Body of pancreas (tissue), 4 donors: ENCODE measurements at places on chromosomes 6 and 20.

GRCh38 chr6:122631571-122632249 is 21.5 kb downstream of the PKIB start:
- no peak for DNase-seq

GRCh38 chr20:1897541-1897940 is 2.3 kb downstream of the SIRPA start:
- DNase-seq, result no peak

DNA sequence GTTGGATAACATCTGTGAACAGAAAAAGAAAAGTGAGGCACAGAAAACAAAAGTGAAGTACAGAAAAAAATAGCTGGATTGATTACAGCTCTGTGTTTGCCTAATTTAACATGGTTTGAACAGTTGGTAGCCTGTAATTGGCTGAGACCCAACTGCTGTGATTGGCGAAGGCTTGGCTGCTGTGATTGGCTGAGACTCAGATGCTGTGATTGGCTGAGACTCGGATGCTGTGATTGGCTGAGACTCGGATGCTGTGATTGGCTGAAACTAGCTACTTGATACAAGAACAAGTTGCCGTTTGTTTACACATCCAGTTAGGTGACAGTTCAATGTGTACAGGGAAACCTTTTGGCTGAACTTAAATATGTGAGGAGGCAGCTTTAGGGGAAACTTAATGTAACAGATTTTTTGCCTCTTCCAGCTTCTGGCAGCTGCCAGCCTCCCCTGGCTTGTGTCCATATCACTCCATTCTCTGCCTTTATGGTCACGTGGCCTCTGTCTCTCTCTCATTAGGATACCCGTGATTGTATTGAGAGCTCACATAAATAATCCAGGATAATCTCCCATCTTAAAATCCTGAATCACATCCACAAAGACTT is 223.4 kb upstream of the FOXA2 start:
- peak; percentile 41 for DNase-seq

DNA sequence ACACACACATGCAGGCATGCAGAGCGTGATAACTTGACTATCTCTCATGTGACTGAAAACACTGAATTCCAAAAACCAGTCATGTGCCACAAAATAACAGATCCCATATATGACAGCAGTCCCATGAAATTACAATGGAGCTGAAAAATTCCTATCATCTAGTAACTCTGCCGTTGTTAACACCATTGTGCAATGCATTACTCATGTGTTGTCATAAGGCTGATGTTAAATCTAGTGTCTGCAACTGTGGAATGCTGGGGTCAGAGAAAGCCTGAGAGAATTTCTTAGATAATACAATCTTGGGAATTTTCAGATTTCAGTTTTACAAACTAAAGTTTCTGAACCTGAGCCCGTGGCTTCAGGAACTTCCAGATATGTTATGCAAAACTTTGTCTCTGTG is 70.2 kb downstream of the LYRM4 start:
- DNase-seq, result no peak

GRCh38 chr6:113820761-113821160 is 36.4 kb upstream of the MARCKS start:
- no peak for DNase-seq

GRCh38 chr6:16267428-16268263 is 29.3 kb downstream of the GMPR start:
- no peak for DNase-seq

GRCh38 chr6:87264481-87264880 is 57.9 kb upstream of the SMIM8 start:
- DNase-seq, result no peak

DNA sequence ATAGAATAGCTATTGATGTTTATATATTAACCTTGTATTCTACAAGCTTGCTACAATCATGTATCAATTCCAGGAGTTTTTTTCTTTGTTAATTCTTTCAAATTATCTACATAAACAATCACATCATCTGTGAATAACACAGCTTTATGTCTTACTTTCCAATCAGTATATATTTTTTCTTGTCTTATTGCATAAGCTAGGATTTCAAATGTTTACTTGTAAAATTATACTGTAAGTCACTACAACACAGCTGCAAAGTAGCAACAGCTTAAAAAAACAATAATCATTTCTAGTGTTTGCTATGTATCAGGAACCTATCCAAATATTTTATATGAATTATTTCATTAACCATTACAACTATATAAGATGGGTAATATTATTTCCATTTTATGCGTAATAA is 270.4 kb downstream of the KIF16B start:
- DNase-seq, result no peak

- peak; percentile 97 for DNase-seq
Measured at GRCh38 chr20:62427172-62428001, at the start of gene RBBP8NL. Gene RBBP8NL (minus strand): TSS chr20:62427539. CDS start chr20:62419647, 7,892 bp downstream.

DNA sequence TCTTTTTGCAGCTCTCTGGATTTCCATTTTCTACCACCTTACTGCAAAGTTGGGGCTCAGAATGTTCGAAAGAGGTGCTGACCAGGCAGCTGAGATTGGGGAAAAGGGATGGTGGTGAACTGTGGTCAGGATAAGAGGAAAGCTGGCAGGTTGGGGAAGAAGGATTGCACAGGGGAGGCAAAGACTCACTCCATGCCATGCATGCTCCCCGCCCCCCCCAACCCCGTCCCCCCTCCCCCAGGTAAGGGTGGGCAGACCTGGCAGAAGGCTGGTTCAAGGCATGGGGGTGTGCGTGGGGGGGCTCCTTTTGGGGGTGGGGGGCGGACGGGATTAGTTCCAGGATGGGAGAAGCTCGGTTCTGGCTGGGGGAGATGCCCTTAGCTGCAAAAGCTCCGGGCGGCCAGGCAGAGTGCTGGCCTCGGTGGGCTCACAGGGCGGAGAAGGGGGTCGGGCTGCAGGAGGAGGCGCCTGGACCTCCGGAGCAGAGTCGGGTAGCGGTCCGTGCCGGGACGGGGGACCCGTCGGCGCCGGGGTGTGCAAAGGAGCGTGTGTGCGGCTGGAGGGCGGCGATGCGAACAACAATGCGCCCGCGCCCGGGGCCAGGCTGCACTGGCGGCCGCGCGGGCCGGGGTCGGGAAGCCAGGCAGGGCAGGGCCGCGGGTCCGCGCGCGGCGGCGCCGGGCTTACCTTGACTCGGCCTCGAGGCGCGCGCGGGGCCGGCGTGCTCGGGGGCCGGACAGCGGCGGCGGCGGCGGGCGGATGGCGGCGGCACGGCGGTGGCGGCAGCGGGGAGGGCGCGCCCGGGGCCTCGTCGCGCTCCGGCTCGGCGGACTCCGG is 880 bp downstream of the ADNP start:
- DNase-seq, result peak; percentile 39

GRCh38 chr6:117629119-117629660 is 26.9 kb upstream of the GOPC start:
- DNase-seq, result no peak

DNA sequence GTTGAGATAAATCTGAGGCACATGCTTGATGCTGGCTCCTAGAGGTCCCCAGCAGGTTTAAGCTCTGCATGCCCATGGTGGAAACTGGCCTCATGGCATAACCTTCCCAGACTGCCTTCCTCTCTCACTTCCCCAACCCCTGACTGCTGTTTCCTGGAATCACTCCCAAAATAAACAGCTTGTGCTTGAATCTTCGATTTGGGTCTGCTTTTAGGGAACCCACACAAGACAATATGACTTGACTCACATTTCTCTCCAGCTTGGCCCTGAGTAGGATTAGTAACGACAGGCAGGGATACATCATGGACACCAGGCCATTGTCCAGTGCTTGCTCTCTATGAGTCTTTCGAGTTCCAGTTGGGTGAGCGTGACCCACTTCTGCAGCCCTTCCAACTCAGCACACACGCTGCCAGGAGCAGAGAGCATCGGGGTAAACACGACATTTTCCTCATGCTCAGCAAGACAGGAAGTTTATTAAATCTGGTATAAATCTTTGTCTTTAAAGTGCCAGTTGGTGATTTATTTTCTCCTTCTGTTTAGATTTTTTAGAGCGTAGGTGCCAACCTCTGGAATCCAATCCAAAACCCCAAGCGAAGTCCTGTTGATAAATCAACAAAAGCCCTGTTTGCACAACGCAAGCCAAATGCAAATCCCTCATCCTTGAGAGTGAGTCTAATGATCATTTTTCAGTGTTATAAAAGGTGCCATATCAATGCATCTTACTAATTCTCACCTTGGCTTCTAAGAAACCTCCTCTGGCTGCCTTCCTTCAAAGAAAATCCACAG is 135.0 kb downstream of the FOXA2 start:
- DNase-seq, result no peak

DNA sequence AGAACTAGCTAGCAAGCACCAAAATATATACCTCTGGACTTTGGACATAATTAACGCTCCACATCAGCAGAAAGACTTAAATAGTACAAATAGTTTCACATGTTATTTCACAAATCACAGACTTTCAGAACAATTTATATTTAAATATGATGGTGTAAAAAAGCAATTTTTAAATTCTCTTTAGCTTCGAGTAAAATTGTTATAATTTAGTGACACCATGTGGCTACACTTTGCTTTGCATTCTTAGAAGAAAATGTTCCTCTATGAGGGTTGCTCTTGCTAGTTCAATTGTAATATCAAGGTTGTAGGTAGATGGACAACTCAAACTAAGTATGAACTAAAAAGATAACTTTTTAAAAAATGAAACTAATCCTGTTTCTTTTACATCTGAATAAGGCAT is 69.0 kb downstream of the BTBD9 start:
- no peak for DNase-seq

DNA sequence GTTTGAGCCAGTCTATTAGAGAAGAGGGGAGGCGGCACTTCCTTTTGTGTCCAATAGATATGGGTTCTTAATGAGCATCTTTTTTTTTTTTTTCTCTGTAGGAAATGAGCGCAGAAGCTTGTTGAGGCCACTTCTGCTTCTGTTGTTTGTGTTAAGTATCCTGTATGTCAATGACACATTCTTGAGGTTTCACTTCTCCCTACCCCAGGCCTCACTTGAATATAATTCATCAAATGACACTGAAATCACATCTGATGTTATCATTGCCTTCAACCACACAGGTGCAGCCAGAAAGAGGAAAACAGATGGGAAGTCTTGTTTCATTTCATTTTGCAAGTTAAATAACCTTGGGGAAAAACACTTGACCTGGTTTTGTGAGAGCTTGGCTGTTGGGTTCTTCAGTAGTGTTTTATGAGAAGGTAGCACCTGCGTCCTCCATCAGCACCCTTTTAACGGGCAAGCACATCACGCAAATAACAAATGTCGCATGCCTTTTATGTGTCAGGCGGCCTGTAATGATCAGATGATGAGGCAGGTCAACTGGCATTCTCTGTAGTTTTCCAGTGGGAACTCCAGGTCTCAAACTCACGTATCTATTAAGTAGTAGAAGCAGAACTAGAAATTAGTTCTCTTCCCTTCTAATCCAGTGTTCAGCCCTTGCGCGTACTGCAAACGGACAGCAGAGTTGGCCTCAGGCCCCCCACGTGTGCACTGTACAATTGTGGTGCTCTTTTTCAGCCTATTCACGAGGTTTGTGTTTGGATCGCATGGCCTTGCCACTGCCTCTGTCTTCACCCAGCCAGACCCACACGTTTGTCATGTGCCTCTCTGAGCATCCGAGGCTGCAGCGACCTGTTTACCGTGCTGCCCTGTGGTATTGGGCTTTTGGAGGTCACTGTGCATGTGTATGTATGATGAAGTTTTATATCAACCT is 23.5 kb downstream of the PLEKHG1 start:
- no peak for DNase-seq

DNA sequence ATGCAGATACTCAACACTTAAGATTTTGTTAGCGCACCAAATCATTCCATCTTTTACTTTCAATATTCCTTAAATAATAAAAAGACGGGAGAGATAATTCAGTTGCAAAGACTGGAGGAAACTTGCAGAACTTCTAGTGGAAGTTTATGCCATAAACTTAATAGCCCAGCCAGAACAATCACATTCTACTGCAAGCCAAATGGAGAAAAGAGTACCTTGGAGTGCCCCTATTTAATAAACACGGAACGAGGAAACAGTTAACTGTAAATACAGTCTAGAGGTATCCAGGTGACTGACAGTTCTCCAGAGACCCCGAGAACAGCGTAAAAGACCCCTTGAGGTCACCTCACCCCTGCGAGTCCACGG is 635 bp downstream of the SLC35B3 start:
- no peak for DNase-seq
